ENCODE measurements at places on chromosomes 6 and 20.

DNA sequence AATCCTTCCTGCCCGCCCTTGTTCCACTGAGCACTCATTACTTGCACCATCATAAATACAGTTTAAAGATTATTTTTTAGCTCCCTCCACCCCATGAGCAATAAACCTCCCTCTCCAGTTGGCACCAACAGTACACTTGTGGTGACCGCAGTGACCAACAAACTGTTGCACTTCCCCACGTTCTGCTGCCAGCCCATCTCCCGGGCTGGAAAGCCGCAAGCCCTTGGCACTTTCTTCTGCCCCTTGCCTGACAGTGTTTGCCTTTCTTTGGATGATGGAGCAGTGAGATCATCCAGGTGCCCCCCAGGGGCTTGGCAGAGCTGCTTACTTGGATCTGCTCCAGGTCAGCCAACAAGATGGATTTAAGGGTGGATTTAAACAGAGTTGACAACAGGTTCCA, 21.6 kb downstream of the KCNB1 start:
- no peak for DNase-seq

DNA sequence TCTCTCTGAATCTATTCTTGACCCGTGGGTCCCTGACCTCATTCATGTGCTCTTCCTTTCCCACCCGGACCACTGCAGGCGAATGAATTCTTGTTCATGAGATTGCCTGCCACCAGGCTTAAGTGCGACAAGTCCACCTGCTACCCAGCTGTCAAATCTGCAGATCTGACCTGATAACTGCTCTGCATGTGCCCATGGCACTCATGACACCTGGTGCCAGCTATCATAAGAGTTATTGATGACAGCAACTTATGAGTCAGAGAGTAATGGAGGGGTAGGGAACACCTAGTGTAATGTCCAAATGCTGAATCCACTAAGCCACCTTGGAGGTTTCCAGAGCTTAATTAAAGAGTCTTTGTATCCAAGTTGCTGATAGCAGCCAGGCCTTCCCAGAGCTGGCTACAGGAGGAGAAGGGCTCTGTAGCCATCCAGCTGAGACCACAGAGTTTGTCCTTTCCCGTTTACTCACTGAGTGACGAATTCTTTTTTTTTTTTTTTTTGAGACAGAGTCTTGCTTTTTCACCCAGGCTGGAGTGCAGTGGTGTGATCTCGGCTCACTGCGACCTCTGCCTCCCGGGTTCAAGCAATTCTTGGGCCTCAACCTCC, 17.4 kb downstream of the SHLD1 start:
- no peak for DNase-seq

DNA sequence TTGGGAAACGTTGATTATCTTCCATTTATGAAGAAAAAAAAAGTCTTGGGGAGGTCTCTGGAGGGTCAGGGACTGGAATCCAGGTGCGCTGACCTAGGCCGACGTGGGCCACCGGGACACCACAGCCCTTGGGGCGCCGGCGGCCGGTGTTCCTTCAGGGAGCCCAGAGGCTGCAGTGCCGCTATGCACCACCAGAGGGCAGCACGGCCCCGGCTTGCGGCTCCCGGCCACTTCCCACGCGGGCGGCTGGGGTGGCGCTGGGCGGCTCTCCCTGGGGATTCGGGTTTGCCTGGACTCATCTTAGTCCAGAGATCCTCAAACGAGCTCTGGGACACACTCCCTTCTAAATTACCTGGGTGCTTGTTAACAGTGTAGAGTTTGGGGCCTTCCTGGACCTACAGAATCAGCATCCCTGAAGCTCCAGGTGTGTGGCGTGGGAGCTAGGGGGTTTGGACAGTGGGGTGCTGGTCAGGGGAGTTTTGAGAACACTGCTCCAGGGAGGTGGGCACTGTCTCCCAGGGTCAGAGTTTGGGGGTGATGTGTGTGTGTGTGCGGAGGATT, 23.0 kb upstream of the GTSF1L start:
- peak; percentile 86 for DNase-seq

- DNase-seq: no peak
These were observed 20.9 kb upstream of the PNPLA1 start for GRCh38 chr6:36248980-36249379.

DNA sequence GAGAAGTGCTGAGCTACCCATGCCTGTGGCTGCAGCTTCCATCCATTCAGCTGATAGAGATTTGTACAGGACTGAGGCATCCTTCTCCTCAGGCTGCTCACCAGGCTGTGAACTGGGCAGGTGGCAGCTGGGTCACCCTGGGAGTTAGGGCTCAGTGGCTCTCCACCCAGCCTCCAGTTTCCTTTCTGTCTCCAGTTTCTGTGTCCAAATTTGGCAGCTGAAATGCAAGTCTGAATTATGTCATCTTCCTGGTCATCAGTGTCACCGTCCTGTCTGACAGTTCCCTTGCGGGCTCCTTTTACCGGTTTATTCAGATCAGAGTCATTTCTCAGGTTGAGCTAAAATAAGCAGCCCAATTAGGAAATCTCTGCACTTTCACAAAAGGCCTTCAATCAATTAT, 93.3 kb downstream of the EDN1 start:
- no peak for DNase-seq

DNA sequence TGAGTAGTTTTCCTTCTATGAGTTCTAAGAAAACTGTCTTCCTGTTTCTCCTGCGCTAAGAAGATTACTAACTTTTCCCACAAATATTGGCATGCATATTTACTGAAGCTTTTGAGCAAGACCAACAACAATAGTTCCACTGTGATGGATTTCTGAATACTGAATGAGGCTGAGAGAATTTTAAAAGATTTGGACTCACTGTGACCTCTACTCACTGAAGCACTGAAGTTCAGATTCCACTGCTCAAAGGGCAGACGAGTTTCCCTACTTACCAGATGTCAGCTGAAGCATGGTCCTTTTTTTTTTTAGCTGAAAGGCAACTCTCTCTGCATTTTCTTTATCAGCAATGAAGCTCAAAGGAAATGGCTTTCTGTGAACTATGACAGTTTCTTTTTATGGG, 718.5 kb downstream of the RFPL4B start:
- DNase-seq: no peak

DNA sequence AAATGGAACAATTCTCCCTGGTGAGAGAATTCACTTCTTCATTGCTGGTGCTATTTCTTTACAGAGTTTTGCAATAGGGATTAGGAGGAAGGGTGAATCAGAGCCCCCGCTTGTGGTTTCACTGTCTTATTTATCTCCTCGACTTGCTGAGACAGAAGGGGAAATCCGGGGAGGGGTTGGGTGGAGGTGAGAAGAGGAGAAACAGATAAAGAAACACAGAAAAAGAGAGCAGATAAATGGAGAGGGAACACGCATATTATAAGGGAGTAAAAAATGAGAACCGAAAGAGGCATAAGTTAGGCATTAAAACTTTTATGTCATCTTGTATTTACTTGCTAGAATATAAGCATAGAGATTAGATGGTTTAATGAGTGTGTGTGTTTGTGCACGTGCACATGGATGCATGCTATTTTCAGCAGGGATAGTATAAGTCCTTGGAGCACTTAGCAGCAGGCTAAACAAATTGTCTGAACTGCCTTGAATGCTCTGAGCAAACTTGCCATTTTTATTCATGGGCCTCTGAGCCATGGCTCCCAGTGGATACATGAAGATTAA, 105.0 kb downstream of the OLIG3 start:
- no peak for DNase-seq

DNA sequence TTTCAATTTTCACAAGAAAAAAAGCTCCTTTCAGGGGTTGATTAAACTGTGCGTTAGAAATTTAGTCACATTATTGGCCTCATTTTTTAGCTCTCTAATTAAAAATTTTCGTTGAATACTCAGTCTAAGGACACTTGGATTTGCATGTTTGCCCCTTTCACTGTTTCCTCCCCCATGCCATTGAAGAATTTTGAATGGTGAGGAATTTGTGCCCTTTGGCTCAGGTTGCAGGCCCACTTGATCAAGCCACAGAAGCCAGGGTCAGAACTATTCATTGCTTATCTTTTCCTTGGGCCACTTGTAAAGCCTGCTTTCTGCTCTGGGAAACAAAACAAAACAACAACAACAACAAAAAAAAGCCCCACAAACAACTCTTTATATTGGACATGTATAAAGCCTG, 12.2 kb downstream of the LIN28B start:
- no peak for DNase-seq

DNA sequence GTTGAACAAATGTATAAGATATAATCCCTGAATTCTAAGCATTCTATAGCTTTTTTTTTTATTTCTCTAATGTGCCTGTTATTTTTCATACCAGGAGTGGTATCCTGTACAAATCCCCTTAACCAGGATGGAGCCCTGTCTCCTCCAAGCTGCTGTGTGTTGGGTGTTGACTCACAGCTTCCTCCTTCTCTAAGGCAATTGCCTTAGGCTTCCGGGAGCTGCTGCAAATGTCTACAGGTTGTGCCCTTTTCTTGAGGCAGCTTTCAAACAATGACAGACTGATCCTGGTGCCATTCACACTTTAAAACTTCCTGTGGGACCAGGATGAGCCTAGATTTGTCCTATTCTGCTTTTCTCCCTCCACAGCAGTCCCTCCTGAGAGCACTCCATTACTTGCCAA, 173.2 kb downstream of the BTBD3 start:
- no peak for DNase-seq

- no peak for DNase-seq
These were observed 7.9 kb downstream of the NQO2 start for GRCh38 chr6:3007571-3007970.

GRCh38 chr6:154709621-154710020, 23.6 kb upstream of the SCAF8 start:
- DNase-seq: no peak

GRCh38 chr20:9422321-9423057, 91.9 kb upstream of the LAMP5 start:
- no peak for DNase-seq

GRCh38 chr6:33320315-33321181, 3.0 kb upstream of the ZBTB22 start:
- peak; percentile 62 for DNase-seq

GRCh38 chr6:30843611-30843998, 40.7 kb upstream of the DDR1 start:
- no peak for DNase-seq

DNA sequence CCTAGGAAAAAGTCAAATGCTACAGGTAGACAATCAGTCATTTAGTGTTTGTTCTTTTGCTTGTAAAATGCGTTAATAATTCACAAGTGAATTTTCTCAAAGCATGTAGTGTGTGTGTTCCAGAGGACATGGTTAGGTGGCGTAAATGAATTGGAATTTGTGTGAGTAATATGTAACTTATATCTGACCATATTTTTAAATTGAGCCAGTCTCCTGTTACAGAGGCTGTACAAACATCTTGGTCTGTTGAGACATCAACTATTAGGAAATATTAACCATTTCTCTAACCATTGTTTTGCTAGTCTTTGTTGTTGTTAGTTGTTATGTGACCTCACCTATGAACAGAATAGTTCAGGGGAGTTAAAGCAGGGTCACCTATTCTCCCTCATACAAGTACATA, 22.7 kb downstream of the MCM8 start:
- DNase-seq: no peak

DNA sequence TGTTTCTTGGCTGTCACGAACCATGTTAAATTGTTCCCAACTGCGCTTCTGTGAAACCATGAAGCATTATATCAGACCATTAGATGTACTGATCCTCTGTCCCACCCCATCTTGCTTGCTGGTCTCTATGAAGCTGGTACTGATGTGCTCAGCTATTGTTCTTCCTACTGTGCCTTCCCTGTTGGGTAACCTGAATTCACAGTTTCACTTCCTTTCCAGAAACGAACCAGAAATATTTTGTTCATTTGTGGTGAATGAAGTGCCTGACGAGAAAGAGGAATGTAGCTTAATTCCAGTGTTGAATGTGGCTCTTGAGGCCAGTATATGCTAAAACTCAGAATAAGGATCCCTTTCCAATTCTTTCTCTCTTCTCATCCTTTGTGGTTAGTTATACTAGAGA, 58.1 kb upstream of the SNAP91 start:
- DNase-seq: no peak

DNA sequence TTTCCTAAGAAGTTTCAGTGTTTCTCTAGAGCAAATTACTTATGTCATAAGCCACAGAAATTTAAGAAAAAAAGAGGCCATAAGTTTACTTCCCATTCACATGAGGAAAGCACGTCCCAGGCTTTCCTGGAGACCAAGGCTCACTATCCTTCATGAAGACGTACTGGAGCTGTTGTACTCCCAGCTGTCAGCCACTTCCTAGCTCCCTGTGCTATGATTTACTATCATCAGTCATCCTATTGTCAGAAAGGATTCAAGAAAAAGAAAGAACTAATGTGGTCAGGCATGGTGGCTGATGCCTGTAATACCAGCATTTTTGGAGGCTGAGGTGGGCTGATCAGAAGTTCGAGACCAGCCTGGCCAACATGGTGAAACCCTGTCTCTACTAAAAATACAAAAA, 337.4 kb upstream of the SOX4 start:
- DNase-seq: no peak

DNA sequence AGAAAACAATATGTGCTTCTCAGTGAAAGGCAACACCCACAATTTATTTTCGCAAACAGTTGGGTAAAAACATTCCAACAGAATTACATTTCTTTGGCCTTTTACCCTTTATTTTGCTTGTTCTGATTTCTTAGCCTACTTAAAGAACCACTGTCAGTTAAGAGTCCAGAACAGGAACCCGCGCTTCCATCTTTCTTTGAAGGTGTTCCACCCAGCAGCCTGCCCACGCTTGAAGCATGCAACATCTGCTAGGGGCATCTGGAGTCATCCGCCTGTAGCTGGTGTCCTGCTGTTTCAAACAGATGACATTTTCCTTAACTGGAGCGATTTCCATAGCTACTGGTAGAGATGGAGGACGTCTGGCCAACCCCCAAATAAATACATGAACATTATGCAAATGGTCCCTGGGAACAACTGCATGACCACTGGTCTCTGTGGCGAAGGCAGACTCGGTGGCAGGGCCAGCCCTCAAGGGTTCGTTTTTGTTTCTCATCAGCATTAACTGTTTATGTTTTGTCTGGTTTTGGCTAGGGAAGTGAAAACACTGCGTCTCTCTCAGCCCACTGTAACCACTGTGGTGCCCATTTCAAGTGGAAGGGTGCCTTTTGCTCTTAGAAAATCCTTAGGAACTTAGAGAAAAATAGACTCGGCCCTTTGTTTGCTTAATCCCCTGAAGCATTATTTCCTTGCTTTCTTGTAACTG, 51.6 kb downstream of the LAMA4 start:
- DNase-seq: no peak

Measured in T1000 (cell line).